ENCODE measurements at places on chromosomes 1 and 21. TPM values are rescaled to one million over a fixed set of nuclear protein-coding genes. Genes with fewer than 3 reads are reported as not detected.

PPFIA4 gene
- 15.7 TPM for total RNA-seq

IFI44L gene
- 7.3 TPM for total RNA-seq

KCNQ4 gene
- total RNA-seq = 4.2 TPM

NR1I3 gene
- total RNA-seq = not detected
